Left colon (tissue), 2 donors: ENCODE measurements at places on chromosomes 2 and 18. TPM values are rescaled to one million over a fixed set of nuclear protein-coding genes. Genes with fewer than 3 reads are reported as not detected.

DNA sequence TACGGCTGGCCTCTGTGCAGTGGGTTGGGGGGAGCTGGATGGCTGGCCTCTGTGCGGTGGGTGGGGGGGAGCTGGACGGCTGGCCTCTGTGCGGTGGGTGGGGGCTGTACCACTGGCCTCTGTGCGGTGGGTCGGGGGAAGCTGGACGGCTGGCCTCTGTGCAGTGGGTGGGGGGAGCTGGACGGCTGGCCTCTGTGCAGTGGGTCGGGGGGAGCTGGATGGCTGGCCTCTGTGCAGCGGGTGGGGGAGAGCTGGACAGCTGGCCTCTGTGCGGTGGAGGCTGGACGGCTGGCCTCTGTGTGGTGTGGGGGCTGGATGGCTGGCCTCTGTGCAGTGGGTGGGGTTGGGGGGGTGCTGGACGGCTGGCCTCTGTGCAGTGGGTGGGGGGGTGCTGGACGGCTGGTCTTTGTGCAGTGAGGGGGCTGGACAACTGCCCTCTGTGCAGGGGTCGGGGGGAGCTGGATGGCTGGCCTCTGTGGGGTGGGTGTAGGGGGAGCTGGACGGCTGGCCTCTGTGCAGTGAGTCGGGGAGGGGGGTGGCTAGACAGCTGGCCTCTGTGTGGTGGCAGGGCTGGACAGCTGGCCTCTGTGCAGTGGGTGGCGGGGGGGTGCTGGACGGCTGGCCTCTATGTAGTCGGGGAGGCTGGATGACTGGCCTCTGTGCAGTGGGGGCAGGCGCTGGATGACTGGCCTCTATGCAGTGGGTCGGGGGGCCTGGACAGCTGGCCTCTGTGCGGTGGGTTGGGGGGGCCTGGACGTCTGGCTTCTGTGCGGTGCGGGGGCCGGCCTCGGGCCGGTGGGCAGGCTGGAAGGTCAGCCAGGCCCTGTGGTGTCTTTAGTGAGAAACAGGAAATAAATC, 31.9 kb downstream of the NFATC1 start:
- DNase-seq = no peak

GRCh38 chr18:79574938-79575525, 104.6 kb upstream of the CTDP1 start:
- no peak for DNase-seq

GRCh38 chr18:35983818-35984217, 11.3 kb downstream of the RMP24 start:
- DNase-seq = no peak

GRCh38 chr2:223697316-223697891, 95.2 kb upstream of the SCG2 start:
- DNase-seq = no peak

DNA sequence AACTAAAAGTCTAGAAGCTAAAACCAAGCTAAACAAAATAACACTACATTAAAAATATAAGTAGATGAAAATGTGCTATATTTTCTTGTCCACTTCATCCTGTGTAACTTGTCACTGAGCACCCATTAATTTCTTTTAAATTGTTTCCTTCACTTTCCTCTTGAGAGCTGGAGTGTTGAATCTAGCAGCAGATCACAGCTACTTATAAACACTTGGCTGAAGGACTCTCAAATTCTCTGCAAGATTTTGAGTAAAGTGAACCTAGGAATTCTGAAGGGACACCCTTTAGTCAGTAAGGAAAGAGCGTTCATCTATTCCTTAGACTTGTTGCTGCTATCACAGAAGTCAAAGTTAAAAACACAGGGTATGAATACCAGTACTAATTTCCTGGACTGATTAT, 1163.9 kb downstream of the DPP10 start:
- no peak for DNase-seq

GRCh38 chr18:54411781-54412180, 54.1 kb downstream of the C18orf54 start:
- no peak for DNase-seq

DNA sequence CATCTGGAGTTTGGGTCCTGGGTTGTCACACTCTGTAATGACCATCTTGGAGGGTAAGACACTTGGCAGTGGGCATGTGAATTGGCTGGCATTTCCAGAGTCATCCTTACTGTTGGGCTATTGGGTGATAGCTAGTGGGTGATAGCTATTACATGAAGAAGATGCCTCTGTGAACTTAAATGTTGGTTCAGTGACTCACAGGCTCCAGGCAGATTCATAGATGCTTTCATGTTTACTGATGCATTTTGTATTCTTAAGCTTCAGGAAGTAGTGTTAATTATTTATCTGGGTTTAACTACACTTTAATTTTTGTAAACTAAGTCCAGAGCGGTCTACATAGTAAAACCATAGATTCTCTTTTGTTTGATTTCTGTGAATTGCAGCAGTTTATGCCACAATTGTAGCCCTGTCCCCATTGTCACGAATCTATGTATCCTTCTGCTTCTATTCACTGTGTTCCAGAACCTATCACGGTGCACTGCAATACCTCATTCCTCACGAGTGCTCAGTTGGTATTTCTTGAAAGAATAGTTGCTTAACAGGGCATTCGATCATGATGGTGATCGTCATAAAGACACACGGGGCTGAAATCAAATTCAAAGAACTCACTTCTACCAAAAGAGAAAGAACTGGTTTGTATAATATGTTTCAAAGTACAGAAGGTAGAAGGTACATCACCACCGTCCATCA, 79.7 kb downstream of the GBX2 start:
- DNase-seq = no peak

- no peak for DNase-seq
These were observed 70.9 kb upstream of the EML6 start for GRCh38 chr2:54652540-54652939.

DNA sequence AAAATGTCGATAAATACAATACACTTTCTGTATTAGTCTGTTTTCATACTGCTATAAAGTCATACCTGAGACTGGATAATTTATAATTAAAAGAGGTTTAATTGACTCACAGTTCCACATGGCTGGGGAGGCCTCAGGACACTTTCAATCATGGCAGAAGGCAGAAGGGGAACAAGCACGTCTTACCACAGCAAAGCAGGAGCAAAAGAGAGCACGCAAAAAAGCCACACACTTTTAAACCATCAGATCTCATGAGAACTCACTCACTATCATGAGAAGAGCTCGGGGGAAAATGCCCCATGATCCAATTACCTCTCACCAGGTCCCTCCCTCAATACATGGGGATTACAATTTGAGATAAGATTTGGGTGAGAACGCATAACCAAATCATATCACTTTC, 256.7 kb downstream of the ANAPC1 start:
- no peak for DNase-seq

- DNase-seq = no peak
These were observed 90.0 kb upstream of the SLC14A2 start for GRCh38 chr18:45525301-45525700.

GRCh38 chr2:201644001-201644400, 698 bp upstream of the TMEM237 start:
- DNase-seq = no peak

DNA sequence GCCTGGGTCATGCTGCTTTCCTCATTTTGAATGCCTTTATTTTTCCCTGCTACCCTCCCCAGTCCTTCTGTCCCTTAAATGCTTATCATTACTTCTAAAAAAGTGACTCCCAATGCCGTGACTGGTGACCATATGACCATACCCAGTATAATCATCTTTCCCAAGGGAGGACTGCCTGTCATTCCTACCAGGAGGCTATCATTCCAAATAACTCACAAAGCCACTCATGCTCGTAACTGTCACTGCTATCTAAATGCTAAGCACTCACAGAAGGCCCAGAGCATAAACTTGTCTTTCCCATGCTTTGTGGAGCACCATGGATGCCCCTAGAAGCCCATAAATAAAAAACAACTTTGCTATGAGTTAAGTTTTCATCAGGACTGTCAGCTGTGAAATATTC, 38.7 kb upstream of the CREB1 start:
- no peak for DNase-seq

GRCh38 chr18:33152376-33152775, 288.1 kb downstream of the CCDC178 start:
- no peak for DNase-seq

The ANKRD62 gene
- total RNA-seq = 0.37 TPM

The PARD3B gene
- total RNA-seq = 28.3 TPM

The KCNG2 gene
- total RNA-seq = not detected

The ERICH2 gene
- not detected for total RNA-seq
